AG04449 (cell line): ENCODE measurements at places on chromosomes 4 and X.

- no peak for DNase-seq
Measured at GRCh38 chrX:1321674-1322073, 14.9 kb upstream of the IL3RA start.

- no peak for DNase-seq
Measured at GRCh38 chr4:20859097-20859781, 159.0 kb downstream of the PACRGL start.

DNA sequence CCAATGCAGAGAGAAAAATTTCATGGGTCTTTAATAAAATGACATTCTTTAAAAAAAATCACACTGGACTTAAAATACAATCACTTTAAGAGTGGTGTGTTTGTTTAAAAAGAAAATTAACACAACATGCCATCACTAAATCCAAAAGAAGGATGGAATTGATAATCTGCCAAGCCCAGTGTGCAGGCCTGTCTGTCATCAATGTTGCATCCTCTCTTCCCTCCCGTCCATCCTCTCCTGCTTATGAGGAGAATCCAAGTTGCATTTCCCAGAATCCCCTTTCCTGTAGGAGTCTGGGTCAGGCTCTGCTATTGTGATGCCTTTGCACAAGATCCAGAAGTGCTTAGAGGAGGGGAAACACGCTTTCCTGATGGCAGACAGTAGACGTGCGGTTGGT, 169.4 kb downstream of the MID1 start:
- no peak for DNase-seq

- DNase-seq: no peak
Measured at GRCh38 chrX:141176586-141177451, at the start of gene LDOC1. LDOC1 (minus strand) TSS chrX:141177129; CDS start chrX:141177021, 108 bp downstream.

DNA sequence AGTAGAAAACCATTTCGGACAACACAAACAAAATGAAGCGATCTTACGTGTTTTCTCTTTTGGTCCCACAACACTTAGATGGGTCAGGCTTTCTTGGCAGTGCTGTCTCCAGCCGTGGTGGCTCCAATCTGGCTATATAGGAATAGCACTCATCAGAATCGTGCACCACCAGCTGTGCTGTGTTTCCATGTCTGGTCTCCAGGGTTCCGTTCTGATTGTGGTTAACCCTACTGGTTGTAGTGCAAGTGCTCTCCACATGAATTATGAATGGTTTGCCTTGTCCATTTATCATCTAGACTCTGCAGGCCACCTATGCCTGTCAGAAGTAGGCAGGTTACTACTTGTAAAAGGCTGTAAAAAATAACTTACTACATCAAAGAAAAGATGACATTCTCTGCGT, 536.3 kb downstream of the IQCM start:
- no peak for DNase-seq

DNA sequence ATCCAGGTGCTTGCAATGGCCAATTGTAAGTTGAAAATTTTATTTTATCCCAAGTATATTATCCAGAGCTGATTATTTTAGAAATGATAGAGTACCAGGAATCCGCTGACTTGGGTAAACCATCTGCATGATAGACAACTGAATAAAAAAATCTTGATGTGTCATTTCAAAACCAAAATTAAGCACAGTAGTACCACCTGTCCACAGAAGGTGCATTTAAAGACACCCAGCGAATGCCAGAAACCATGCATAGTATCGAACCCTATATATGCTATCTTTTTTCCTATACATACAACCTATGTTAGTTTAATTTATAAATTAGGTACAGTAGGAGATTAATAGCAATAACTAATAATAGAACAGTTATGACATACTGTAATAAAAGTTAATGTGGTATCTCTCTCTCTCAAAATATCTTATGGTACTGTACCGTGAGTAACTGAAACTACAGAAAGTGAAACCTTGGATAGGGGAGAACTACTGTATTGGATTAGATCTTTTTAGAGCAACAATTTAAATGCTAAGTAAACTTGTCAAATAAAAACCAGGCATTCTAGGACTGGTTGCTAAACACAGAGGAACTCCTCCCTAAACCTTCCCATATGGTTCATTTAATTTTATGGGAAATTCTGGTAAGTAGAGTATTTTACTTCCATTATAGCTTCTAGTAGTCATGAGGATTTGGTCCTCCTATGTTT, 6.2 kb downstream of the NEIL3 start:
- DNase-seq: no peak
